ENCODE measurements at places on chromosomes 11 and 22.
A peak's percentile ranks its signal among the peaks of the same experiment; 100 is the strongest.

GRCh38 chr11:9047964-9048523 is 43.4 kb downstream of the SCUBE2 start:
- no peak for DNase-seq

- DNase-seq: no peak
Measured at GRCh38 chr11:45100339-45100738, 46.1 kb upstream of the PRDM11 start.

GRCh38 chr11:89537936-89538335 is 46.8 kb upstream of the NOX4 start:
- DNase-seq: no peak

DNA sequence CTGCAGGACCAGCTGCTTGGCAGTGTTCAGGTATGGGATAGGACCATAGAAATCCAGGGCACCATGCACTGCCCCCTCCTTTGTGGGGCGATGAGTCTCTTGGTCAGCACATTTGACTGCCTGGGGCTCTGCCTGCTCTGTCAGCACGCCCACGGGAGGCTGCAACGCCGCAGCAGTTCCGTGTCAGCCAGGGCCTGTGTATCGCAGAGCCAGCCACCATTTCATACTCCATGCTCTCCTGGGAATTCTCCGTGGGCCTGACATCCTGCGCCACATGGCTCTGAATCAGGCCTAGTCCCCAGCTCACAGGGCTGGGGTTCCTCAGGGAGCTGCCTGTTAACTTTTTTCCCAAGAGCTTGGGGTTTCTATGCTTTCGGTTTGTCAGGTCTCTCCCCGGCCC is 16.9 kb upstream of the RELT start:
- no peak for DNase-seq

GRCh38 chr11:40286137-40286536 is 1173.3 kb downstream of the LRRC4C start:
- no peak for DNase-seq

GRCh38 chr11:112662554-112662953 is 298.7 kb upstream of the NCAM1 start:
- DNase-seq: no peak

DNA sequence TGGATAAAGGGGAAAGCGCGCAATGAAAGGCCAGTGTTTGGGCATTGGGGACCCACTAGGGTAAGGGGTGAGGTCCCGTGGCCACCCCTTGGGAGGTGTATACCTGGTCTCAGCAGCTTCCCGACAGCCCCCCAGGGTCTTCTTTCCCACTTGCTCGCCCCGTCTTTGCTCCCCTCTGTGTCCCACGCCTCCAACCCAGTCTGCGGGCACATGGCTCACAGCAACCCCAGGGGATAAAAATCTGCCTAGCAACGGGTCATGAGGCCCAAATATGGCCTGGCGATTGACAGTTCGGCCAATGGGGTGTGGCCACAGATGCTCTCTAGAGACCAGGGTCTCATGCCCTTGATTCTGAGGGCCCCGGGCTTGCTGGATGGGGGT is 41.6 kb downstream of the AHNAK start:
- DNase-seq: no peak

GRCh38 chr11:95767498-95767897 is 22.1 kb downstream of the FAM76B start:
- DNase-seq: peak; percentile 65

DNA sequence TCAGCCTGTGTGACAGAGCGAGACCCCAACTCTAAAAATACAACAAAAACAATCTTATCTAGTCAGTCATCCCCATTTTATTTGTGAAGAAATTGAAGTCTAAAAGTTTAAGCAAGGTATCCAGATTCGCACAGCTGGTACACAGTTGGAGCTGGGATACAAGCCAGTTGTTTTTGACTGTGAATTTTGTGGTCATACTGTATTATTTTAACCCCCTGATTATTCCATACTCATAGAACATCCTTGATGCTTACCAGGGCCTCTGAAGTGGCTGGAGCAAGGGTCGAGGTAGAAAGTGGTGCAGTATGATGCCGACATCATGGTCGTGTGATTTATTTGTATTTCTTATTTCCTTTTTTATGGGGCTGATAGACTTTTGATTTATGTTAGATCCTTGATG is 50.0 kb downstream of the BID start:
- DNase-seq: no peak

- no peak for DNase-seq
Measured at GRCh38 chr22:26700462-26700861, 43.1 kb downstream of the MIAT start.

DNA sequence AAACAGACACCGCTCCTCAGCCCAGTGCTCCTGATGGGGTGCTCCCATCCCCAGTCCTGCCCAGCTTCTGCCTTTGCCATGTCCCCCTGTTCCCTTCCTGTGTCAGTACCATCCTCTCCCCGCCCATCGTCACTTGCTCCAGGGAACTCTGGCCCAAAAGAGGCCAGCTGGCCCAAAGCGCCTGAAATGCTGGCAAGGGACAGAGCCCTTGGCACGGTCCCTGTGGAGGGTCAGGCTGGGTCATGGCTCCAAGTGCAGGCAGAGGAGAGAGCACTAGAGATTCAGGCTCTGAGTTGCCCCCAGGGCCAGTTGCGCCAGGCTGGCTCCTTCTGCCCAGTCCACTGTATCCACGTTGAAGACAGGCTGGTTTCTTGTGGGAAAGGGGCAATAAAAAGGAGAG is 8.4 kb upstream of the HDHD5 start:
- DNase-seq: no peak

GRCh38 chr11:73235236-73235786 is 17.2 kb downstream of the P2RY2 start:
- DNase-seq: no peak

DNA sequence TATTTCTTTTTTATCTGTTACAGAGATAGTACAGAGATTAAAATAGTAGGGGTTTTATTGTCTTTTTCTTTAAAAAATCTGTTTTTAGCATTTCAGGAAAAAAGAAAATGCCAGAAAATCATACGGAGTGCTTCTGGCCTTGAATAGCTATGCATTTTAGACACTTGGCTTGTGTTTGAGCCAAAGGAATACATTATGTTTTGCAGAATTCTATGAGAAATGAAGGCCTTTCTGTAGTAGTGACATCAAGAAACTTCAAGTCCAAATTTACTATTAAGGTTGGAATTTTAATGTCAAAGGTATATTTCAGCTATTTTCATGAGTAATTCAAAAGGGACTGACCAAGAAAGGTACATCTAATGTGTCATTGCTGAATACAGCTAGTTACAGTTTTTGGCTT is 56.3 kb upstream of the DDI1 start:
- no peak for DNase-seq

DNA sequence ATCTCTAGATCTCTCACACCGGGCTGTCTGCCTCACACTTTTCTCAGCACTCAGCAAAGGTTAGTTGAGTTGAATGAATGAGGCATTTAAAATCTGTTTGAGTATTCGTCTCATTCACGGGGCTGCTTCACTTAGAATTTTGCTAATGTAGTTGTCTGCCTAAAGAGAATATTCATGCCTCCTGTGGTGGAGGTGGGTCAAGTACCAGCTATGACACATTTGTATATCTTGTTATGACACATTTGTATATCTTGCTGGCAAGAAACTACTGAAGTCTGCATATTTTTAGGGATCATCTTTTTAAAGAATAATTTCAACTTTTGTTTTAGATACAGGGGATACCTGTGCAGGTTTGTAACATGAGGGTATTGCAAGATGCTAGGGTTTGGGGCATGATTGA is 43.1 kb downstream of the LDLRAD3 start:
- DNase-seq: no peak

GRCh38 chr22:19898145-19898544 is 43.4 kb upstream of the COMT start:
- DNase-seq: no peak

DNA sequence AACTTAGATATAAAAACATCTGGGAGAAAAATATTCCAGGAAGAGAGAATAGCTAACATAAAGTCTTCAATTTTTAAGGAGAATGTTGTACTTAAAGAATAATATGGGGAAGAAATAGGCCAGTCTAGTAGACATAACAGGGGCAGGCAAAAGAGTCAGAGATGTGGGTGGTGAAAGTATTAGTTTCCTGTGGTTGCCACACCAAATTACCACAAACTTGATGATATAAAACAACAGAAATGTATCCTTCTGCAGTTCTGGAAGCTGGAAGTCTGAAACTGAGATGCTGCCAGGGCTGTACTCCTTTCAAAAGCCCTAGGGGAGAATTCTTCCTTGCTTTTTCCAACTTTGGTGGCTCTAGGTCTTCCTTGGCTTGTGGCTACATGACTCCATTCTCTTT is 1309.7 kb downstream of the LRRC4C start:
- DNase-seq: no peak

All from HS-5 (cell line).